ENCODE measurements at places on chromosomes 1 and 21.

DNA sequence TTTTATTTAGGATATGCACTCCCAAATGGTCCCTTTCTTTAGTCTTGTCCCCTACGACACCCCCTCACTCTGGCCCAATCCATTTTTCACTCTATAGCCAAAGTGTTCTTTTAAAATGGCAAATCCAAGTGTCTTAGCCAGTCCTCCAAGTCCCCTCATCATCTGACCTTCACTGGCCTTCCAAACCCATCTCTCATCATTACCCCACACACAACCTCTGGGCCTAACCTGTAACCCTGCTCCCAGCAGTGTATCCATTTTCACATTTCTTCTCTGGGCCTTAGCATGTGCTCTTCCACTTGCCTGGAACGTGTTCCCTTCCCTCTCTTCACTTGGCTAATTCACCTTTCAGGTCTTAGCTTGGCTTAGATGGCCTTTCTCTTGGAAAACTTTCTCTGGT is 6.5 kb upstream of the ARL8A start:
- no peak for DNase-seq

GRCh38 chr1:7932524-7933138 is 8.0 kb downstream of the TNFRSF9 start:
- no peak for DNase-seq

GRCh38 chr1:228548788-228549187 is 61.6 kb downstream of the RNF187 start:
- DNase-seq: no peak

DNA sequence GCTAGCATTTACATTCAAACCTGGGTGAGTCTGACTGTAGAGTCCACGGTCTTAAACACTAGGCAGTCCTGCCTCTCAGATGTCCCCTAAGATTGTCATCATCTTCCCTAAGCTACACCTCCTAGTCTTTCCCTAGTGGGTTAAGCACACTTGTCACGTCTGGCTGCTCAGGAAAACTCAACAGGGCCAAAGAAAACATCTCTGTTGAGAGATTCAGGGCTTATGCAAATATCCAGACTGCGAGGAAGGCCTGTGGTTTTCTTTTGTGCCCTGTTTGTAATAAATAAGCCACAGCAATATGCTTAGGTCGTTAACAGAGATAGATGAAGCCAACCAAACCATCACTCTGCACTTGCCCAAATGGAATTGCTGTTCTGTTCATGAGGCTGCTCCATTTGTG is 472.6 kb upstream of the DEPDC1 start:
- no peak for DNase-seq

- DNase-seq: no peak
Observed at GRCh38 chr21:22691658-22692057, 1693.4 kb downstream of the NCAM2 start.

DNA sequence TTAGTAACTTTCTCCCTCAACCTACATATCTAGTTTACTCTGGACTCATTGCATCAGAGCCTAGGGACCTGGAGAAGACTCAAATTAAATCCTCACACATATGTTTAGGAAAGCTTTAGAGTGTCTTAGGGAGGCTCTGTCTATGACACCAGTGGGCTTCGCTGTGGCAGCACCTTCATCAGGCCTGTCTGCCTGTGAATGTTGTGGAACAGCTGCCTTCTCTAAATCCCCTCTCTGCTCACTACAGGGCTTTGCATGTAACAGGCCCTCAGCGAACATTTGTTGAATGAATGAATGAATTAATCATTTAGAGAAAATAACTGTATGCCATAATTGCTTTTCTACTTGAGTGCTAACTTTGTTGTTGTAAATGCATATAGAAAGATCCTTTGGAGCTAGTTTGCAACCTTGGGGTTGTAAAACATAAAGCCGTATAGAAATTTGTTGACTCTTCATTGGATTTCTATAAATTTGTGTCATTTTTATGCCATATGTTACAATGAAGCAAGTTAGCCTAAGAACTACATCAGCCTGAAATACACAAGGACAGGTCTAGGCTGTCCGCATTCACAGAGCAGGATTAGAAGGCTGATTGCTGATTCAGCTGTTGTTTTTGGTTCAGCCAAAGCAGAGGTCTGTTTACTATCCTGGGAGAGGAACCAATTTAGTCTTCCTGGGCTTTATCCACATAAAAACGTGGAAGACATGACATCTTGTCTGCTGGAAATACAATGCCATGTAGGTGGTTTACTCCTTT is 238.0 kb downstream of the ASTN1 start:
- no peak for DNase-seq

GRCh38 chr1:191831572-191831971 is 326.7 kb upstream of the RGS18 start:
- no peak for DNase-seq

DNA sequence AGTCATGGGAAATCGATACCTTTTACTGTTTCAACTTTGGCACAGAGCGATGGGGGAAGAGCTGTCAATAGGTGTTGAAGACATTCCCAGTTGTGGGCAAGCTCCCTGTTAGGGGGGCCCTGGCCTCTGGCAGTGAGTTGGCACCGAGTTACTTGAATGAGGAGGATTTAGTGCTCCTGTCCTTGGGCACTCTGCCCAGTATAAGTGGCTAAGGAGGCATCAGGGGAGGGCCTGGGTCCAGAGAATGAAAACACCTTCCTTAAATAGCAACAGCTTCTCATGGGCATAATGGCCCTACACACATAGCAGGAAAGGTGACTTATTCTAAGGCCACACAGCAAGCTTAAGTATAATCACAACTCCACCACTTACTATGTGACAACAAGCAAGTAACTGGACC is 664.4 kb downstream of the PTPRU start:
- DNase-seq: no peak

- DNase-seq: no peak
Observed at GRCh38 chr1:243734308-243734695, 115.7 kb downstream of the AKT3 start.

DNA sequence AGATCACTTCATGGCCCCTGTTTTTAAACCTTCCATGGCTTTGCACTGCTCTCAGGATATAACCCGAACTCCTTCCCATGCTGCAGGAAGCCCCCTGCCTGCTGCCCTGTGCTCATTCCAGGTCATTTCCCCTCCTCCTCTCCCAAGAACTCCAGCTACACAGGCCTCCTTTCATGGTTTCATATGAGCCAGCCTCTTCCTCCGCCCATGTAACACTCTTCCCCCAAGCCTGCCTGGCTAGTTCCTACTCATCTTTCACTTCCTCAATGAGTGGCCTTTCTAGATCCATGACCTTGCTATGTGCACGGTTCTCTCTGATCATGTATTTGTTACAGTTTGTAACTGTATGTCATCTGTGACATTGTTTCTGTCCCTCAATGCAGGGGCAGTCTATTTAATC is 3.1 kb upstream of the NCF2 start:
- DNase-seq: no peak

- DNase-seq: no peak
Observed at GRCh38 chr1:247400685-247401084, 15.3 kb upstream of the NLRP3 start.

DNA sequence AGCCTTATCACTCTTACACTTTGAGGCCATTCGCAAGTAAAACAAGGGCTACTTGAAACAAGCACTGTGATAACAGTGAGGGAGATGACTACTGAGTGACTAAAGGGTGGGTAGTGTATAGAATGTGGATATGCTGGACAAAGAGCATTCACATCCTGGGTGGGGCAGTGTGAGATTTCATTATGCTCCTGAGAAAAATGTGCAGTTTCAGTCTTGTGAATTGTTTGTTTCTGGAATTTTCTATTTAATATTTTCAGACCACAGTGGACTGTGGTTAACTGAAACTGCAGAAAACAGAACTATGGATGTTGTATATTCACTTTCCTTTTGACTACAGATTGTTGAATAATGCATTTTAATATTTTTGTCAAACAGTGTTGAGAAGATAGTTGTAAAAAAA is 25.1 kb upstream of the B3GALT2 start:
- DNase-seq: no peak

GRCh38 chr1:14899686-14900085 is 253.9 kb upstream of the TMEM51 start:
- DNase-seq: no peak

DNA sequence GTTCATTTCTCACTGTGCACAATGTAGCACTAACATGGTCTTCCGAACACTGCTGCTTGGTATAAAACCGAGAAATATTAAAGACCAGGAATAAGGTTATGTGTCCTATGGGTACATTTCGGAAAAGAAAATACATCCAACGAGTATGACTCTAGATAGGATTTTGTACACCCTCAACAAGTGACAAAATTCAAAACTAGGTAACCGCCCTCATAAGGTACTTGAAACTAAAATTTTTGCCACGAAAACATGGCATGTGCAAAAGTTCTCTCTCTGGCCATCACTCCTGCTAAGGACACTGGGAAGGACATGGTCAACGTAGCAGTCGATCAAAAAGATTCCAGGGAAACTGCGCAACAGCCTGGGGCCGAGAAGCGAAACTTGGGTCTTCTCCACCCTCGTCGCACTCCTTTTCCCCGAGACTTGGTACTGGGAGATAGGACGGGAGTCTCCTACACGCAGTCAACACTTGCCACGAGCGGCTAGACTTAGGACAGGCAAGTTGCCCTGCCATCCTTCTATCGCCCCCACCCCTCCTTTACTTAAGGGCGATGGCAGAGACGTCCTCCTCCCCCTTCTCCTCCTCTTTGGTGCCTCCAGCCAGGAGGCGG is 338 bp upstream of the TOR1AIP1 start:
- DNase-seq: no peak

DNA sequence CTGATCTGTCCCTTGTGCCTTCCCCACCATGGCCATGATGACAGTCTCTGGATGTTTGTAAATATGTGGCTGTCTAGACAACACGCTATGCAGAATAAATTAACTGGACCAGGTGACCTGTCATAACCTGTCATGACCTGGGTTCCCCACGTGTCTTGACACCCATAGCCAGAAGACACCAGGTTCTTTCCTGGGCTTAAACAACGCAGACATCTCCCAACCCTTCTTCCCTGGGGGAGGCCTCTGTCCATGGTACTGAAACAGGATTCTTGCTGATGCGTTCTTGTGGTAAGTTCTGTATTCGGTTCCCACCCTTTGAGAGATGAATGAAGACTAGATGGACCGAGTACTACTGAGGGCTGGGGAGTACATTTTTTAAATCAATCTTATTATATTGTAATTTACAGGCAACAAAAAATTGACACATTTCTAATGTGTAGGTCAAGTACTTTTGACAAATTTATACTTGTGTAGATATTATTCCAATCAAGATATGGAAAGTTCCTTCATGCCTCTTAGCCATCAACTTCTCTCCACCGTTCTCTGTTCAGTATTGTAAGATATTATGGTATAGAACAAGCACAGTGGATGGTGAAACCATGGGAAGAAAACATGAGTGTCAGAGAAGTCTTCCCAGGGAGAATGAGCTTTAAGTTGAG is 738.8 kb downstream of the PTPRU start:
- no peak for DNase-seq

- no peak for DNase-seq
Observed at GRCh38 chr1:54129858-54130257, 22.9 kb downstream of the CDCP2 start.

- no peak for DNase-seq
Observed at GRCh38 chr1:201068976-201069375, 43.2 kb downstream of the CACNA1S start.

- no peak for DNase-seq
Observed at GRCh38 chr1:56707379-56707778, 62.3 kb downstream of the PRKAA2 start.

GRCh38 chr1:168419736-168420135 is 124.1 kb downstream of the XCL2 start:
- no peak for DNase-seq

DNA sequence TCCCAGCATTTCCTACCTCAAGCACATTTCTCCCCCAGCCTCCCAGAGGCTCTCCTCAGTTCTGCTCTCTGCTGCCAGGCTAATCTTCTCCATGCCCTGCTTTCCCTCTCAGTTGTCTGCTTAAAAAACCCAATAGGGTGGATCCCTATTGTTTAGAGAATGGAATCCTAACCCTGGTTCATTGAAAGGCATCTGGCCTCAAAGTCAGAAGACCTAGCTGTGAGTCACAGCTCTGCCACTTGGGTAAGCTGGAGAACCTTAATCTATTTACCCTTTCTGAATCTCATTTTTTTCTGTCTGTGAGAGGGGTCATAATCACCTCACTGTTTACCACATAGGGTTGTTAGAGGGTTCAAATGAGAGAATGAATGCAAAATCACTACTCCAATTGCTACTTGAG is 12.5 kb upstream of the MYOC start:
- no peak for DNase-seq

- no peak for DNase-seq
Observed at GRCh38 chr1:101379950-101380349, 143.1 kb downstream of the S1PR1 start.

- DNase-seq: no peak
Observed at GRCh38 chr21:23531444-23531843, 2075.8 kb downstream of the MRPL39 start.

DNA sequence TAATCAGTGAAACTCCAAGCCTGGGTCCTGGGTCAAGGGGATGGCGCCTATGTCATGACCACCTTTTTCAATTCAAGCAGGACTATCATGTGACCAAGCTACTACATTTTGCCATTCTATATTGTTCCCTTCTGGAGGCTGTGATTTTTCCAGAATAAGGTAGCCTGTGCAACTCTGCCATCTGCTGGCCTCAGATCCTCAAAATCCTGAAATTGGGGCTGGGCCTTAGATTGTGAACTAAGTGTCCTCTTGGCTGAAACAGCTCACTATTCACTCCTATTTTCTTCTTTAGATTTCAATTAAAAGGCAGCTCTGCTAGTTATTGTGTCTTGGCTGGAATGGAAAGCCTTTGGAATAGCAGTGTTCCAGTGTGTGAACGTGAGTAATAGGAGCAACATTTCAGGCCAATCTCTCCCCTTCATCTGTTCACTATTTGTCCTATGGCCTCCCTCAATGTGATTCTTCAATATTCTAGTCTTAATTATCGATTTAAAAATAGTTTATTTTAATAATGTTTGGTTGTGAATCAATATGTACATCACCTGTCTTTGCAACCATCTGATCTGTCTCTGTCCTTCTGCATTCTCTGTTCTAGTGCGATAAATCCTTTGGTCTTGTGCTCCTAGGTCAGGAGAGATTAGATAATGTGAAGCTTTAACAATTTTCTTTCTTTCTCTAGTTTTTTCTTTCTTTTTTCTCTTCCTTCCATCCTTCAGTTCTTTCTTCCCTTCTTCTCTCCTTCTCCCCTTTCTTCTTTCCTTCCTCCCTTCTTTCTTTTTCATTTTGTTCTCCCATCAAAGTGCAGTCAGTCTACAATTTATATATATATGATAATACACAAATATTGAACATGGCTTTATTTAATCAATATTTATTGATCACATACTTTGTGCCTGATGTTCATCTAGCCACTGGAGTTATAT is 69.8 kb downstream of the CR1 start:
- DNase-seq: no peak

- DNase-seq: no peak
Observed at GRCh38 chr21:45574081-45574501, 31.9 kb upstream of the SLC19A1 start.

DNA sequence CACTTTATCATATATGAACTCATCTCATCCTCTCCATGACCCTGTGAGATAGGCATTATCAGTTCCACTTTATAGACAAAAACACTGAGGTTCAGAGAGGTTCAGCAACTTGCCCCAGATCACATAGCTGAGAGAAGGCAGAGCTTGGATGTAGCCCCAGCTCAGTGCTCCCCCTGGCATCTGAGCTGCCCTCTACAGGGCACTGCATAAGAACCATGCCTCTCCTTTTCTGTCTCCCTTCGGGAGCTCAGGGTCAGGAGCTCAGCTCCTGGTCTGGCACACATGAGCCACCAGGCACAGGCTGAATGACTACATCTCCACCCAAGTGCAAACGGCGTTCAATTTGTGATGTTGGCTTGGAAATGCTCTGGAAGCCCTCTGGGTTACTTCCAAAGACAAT is 16.9 kb downstream of the RAB7B start:
- DNase-seq: no peak

GRCh38 chr1:89888480-89889322 is 67.9 kb downstream of the LRRC8D start:
- DNase-seq: no peak

Data from activated T-helper 1 cell treated with anti-CD3 and anti-CD28 coated beads, Interleukin-2, amount 50 U/mL, for 16 hours (primary cell).